Nucleus accumbens (tissue), 56 donors: ENCODE measurements at places on chromosomes 2 and 18.

DNA sequence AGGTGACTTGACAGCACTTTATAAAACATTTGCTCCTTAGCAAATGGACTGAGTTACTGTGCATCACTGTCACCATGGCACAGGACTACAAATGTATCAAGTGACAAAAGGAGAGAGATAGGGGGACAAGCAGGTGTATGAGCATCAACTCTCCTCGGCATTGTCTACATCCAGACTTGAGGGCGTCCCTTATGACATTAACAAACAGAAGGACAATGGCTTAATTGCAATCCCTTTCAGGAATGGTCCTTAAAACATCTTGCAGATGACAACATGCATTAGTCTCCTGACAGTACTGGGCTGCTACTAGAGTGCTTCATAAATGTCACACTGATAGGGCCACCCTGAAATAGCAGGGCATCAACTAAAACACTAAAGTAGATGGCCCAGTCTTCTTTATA lies 198.8 kb downstream of the PDE1A start:
- DNase-seq = no peak

GRCh38 chr2:150644298-150645067 lies 157.0 kb upstream of the RND3 start:
- no peak for DNase-seq

DNA sequence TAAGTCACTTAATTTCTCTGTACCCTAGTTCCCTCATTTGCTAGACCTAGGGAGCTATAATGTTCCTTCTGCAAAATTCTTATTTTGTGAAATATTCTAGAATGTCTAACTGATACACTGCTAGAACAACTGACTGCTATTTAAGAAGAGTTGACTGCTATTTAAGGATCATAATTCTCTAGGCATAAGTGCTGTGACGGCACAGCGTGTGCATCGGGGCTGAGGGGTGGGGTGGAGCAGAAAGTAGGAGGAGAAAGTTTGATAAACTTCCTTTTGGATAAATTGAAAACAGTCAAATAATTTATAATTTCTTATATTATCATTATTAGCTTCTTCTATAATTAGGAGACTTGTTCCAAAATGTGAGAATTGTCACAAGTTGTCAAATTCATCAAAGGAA lies 10.4 kb upstream of the ACTR3 start:
- DNase-seq = no peak

DNA sequence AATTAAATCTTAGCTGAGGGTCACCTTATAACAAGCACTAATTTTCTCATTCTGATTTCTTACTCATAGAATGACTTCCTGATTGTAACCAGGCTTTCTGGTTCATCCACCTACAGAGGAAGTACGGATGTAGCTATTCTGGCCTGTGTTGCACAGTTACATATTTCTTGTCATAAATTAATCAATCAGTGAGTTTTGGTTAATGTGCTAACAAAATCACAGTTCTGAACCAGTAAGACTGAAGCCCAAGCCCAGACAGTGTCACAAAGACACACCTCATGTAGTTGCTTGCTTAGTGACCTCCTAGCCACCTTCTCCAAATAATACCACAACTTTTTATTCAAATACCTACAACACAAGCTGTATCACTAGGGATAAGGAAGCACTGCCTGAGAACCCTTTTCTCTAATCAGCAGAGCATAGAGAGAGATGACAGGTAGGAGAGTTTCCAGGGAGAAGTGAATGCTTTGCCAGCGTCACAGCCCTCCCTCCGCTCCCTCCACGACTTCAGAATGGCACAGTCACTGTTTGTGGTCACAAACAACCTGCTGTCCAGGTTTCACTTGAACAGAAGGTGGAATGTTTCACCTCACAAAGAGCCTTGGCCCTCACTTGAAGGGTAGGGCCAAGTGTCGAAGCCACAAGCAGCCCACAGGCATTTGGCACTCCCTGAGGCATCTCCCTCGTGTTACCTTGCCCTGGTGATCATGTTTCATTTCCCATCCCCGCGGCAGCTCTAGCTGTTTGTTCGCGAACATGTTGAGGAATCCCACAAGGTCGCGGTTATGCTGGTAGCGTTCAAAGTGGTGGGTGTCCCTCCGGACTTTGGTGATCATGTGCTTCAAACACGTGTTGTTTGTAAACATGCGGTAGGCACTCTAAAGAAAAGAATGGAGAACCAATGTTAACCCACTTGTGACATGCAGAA lies 120.8 kb upstream of the STK17B start:
- no peak for DNase-seq

GRCh38 chr2:98460573-98461497 lies 16.2 kb downstream of the INPP4A start:
- DNase-seq = no peak
